ENCODE measurements at places on chromosomes 7 and 10.

- DNase-seq = no peak
Observed at GRCh38 chr7:125877246-125877645, 947.6 kb upstream of the POT1 start.

DNA sequence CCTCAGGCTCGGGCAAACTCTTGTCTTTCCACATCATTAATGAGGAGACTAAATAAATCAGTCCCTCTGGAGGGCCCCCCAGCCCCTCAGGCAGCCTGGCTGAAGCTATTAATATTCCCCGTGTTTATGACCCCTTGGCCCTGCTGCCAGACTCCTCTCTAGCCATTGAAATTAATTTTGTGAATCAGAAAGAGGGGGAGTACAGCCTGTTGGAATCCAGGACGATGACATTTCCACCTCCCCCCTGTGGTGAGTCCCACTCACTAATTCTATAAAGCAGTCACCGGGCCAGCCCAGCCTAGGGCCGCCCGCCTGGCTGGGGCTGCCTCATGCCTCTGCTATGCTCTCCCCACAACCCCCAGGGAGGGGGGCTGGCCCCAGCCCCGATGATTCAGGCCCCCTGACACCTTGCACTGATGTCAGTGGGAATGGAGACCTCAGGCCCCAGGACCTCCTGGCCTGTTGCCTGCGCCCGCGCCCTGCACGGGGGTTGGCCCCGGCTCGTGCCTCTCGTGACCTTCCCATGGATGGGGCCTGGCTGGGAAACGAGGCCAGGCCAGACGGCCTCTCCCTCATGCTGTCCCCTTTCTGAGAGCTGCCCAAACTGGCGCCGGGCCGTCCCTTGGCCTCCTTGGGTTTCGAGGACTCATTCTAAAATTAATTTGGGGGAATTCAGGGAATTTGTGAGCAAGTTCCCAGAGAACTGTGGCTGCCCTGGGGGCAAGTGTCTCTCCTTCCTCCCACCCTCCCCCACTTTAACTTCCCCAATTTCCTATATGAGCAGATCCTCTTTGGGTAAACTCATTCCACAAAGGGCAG is 34.0 kb downstream of the TMEM270 start:
- no peak for DNase-seq

DNA sequence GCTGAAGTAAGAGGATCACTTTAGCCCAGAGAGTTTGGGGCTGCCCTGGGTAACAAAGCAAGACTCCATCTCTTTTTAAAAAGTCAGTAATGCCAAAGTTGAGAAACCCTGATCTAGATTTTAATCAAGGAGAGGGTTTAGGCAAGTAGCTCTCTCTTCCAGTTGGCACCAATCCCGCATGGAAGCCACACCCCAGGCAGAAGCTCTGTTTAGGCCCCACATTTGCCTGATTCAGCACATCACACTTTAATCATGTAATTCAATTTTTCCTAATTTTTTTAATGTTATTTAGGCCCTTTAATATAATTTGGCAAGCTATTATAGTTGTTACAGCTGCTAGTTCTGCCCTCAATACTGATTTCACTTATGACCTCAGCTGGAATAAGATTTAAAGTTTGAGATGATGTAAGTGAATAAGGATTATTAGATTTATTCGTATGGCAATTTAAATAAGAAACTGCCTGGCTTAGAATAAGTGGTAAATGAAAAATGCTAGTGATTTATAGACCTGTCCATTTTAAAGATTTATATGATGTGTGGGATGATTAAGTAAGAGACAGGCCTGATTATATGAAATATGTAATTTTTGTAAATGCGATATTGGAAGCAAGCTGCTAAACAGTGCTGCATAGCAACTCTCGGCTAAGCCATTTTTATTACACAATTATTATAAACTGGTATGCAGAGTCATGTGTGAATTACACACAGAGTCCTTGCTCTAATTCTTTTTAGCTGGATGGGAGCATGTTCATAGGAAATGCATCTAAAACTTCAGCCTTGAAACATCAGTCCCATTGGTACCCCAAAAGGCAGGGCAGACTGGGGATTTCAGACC is 80.2 kb upstream of the NFE2L3 start:
- DNase-seq = no peak

DNA sequence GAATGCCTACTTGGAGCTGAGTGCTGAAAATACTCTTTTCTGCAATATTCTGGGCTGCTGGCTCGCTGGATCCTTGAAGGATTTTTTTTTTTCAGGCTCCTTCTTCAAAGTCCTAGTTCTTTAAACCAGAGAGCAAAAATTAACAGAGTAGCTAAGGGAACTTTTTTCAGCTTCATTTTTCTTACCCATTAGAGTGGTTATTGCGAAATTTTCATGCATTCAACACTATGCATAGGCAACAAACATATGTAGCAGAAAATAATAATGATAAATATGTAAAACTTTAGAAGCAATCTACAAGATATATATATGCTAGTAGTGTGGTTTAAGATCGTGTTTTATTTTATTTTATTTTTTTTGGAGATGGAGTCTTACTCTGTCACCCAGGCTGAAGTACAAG is 264.6 kb downstream of the SFMBT2 start:
- no peak for DNase-seq

GRCh38 chr7:71511361-71511807 is 379.4 kb downstream of the GALNT17 start:
- DNase-seq = no peak

GRCh38 chr10:69742356-69742695 is 59.4 kb upstream of the COL13A1 start:
- DNase-seq = no peak

DNA sequence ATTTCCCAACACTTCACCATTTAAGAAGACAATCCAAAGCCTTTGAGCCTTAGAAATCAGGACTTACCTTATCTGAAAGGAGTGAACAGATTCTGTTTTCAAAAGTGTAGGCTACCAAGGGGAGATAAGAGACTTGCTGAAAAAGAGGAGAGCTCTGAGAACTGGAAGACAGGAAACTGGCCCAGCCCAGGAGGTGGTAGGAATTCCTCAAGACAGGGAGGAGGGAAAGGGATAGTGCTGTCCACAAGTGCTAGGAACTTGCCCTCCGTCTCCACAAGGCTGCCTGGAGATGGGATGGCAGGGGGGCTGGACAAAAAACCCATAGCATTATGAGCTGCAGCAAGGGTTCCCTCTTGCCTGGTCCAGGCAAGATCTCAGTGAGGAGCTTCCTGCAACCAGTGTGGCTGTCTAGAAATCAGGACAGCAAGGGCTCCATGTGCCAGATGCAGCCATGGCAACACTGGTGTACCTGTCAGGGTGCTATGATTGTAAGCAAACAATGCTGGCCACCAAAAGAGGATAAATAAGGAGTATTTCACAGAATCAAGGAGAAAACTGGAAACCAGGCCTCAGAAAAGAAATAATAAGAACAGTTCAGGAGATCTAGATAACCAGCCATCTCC is 22.7 kb upstream of the FRMD4A start:
- DNase-seq = no peak

GRCh38 chr7:28465697-28466096 is 53.4 kb downstream of the CREB5 start:
- DNase-seq = no peak

GRCh38 chr7:27185013-27185853 is at the start of gene HOXA11:
TSS of gene HOXA11 (minus strand) at chr7:27185232. CDS start at chr7:27185144, 88 bp downstream.
- DNase-seq = no peak

DNA sequence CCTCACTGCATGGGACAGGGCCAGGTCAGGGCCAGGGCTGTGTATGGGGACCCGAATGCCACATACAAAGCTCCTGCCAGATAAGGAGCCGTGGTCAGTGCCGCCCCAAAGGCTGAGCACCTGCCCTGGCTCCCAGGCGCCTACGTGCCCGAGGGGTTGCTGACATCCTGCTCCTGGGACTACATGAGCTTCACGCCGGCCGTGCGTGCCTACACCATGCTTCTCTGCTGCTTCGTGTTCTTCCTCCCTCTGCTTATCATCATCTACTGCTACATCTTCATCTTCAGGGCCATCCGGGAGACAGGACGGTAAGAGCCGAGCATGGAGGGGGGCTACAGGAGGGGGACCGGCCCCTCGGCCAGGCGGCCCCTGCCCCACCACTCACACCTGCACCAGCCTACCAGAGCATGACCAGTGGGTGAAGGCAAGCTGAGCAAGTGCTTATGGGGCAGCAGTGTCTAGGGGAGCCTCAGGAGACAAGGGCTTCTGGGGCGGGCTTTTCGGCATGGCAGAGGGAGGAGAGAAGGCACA is 4.9 kb downstream of the OPN4 start:
- DNase-seq = no peak

DNA sequence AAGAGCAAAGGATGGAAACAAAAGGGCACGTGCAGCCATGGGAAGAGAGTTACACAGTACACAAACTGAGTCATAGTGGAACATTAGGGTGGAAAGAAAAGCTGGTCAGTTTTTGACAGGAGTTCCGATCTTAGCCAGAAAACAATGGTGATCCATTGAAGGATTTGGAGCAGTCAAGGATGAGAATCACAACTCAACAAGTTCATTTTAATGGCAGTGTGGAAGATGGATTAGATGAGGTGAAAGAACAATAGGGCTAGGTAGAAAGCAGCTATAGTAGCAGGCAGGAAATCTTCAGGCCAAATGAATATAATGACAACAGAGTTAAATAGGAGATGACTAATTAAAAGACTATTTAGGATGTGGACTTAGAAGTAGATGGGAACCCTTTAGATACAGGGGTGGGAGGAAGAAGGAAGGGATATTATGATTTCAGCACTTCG is 136.3 kb downstream of the DOCK4 start:
- no peak for DNase-seq

DNA sequence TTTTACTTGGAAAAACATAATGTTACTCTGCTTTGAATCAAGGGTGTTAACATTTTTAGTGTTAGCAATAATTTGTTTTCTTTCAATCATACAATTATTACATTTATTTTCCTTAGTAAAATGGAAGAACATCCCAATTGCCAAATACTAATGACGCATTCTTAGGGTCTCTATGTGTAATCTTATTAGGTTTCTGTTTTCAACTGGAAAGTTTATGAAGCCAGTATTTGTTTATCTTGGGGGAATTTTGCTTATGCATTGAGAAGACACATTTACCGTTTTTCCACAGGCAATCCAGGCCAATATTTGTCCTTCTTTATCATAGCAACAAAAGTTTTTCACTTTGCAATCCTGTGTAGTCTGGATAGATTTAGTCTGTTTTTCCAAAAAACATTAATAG is 134.5 kb downstream of the CPED1 start:
- no peak for DNase-seq

GRCh38 chr10:83229991-83230390 is 909.3 kb upstream of the GHITM start:
- no peak for DNase-seq

GRCh38 chr10:21493784-21494183 is 31.7 kb downstream of the SKIDA1 start:
- DNase-seq = no peak

- no peak for DNase-seq
Observed at GRCh38 chr7:121595758-121596696, 199.9 kb upstream of the FAM3C start.

DNA sequence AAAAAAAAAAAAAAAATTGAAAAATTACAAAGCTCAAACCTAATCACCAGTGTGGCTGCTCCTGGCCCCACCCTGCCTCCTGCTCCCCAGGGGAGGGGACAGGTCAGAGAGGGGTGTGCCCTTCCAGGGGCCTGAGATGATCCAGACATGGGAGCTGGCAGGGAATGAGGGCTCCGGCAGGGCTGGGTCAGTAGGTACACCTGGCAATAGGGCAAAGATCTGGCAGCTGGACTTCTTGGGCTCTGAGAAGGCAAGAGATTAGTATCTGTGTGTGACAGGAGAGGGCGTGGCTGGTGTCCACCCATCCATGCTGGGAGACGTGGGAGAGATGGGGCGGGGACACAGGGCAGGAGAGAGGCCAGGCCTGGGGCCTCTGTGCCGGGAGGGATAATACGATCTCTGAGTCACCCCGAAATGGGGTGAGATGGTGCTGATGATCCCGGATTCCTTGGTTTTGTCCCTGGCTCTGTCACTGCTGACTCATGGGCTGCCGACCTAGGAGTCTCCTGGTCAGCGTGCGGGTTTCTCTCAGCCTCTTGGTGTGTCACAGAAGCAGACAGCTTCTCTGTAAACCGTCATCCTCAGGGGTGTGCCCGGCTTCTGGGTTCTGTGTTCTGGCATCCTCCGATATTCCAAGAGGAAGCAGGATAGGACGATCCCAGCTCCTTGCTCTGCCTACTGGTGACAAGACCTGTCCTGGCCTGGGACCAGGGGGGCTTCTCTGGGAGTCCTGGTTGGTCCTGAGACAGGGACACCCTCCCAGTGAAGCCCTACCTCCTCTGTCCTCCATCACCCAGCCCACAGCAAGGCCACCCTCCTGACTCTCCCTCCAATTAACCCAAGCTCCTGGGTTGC is 8.2 kb upstream of the CLDN4 start:
- DNase-seq = no peak

DNA sequence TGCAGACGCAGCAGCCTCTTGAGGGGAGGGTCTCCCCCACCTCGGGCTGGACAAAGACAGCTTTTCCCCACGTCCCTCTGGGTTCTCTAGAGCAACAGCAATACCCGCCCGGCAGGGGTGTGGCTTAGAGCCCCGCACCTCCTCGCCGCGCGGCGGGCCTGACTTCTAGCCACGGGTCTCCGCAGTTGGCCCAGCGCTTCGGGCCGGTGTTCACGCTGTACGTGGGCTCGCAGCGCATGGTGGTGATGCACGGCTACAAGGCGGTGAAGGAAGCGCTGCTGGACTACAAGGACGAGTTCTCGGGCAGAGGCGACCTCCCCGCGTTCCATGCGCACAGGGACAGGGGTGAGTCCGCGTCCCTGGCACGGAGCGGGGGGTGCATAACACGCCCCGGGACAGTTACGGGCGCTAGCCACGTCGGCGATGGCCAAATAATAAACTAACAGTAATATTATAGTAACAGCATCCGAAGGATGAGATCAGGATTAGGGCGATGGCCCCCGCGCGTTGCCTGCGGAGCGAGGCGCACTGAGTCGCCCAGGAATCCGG is 1.2 kb downstream of the CYP2E1 start:
- DNase-seq = no peak

- no peak for DNase-seq
Observed at GRCh38 chr7:116731445-116732335, 59.7 kb downstream of the MET start.

- no peak for DNase-seq
Observed at GRCh38 chr7:2796358-2797352, 47.5 kb downstream of the GNA12 start.

GRCh38 chr7:11709196-11709595 is 122.8 kb downstream of the THSD7A start:
- DNase-seq = no peak

All from naive thymus-derived CD4-positive, alpha-beta T cell (primary cell).